ENCODE measurements at places on chromosomes 6 and 20.

DNA sequence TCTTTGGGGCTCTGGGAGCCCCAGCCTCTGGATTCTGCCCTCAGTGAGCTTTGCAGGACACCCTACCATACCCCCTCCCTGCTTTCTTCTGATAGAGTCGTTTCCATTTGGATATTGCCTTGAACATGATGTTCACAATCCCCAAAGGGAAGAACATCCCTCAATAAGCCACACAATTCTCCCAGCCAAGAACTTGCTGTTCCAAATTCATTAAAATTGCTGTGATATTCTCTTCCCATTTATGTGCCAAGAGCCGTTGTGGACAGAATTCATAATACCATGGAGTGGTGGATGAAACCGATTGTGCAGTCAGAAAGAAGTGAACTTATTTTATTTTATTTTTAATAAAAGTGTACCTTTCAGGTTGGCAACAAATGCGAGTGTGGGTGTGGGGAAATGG is 95.8 kb downstream of the DHX35 start:
- DNase-seq, result no peak

DNA sequence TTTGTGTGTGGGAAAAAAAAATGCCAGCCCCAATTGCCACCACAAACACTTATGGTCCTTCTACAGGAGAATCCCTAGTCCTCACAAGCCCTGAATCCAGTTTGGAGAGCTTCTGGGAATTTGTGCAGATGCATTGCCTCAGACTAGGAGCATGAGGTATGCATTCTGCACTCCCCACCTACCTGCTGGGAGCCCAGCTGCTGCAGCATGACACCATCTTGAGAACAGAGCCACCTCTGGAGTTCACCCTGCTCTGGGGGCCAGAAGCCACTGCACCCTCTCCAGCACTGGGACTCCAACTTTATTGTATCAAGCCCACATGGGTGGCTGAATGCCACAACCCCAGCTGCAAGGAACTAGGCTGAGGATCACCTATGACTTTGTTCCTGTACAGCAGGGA is 568.5 kb upstream of the ID4 start:
- DNase-seq, result no peak

GRCh38 chr20:33165416-33166055 is 2.4 kb upstream of the BPIFA2 start:
- DNase-seq, result no peak

- DNase-seq, result no peak
These were observed 96.0 kb downstream of the MAP3K5 start for GRCh38 chr6:136696238-136696637.

- DNase-seq, result no peak
These were observed 12.2 kb downstream of the PPARD start for GRCh38 chr6:35354361-35355135.

GRCh38 chr6:17635568-17635967 is 35.5 kb downstream of the FAM8A1 start:
- no peak for DNase-seq

- no peak for DNase-seq
These were observed 5.5 kb downstream of the POU3F2 start for GRCh38 chr6:98839781-98840361.

- no peak for DNase-seq
These were observed 45.0 kb downstream of the NT5E start for GRCh38 chr6:85494547-85495536.

DNA sequence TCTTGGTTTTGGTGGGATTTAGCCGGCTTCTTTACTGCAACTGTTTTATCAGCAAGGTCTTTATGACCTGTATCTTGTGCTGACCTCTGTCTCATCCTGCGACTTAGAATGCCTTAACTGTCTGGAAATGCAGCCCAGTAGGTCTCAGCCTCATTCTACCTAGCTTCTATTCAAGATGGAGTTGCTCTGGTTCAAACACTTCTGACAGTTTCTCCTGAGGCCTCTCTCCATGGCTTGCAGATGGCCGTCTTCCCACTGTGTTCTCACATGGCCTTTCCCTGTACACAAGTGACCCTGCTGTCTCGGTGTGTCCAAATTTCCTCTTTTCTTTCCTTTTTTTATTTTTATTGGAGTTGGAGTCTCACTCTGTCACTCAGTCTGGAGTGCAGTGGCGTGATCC is 4.2 kb upstream of the CCM2L start:
- no peak for DNase-seq

All from activated T-cell treated with anti-CD3 and anti-CD28 coated beads for 4 hours (primary cell).